Cardiac fibroblast (primary cell): ENCODE measurements at places on chromosomes 3 and 15.
A peak's percentile ranks its signal among the peaks of the same experiment; 100 is the strongest.

DNA sequence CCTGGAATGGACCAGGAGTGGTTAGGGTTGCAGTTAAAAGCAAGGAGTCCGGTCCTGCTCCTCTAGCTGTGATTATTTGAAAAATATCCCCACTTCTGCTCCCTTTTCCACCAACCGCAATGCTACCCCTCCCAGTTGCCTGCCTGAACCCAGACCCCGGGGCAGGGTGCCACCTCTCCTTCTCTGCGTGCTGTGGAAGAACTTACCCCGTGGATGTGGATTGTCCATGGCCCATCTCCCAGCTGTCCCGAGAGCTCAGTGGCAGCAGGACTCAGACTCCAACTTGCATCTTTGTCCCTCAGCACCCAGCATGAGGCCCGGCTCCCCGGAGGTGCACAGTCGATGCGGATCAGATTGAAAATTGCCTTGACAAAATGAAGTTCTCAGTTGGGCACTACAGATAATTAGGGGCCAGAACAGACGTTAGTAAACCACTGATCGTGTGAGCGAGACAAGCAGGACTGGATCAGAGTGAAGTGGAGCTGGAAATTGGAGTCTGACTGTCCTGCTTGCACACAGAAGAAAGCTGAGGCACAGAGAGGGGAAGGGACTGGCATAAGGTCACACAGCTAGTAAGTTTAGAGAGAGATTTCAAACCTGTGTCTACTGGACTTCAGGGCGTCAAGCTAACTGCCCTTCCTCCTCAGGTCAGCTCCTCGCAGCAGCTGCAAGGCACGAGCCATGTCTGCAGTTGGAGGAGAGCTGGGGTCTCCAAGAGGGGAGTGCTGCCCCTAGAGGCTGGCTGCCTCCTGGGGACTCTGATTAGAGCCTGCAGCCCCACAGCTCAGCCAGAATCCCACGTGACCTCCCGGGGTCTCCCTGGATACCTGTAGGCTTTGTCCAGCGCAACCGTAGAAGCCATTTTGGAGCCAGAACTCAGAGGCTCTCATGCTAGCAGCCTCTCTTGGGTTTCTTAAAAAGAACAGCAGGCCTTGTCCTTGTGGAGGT, 14.7 kb downstream of the SLC6A1 start:
- DNase-seq: no peak

DNA sequence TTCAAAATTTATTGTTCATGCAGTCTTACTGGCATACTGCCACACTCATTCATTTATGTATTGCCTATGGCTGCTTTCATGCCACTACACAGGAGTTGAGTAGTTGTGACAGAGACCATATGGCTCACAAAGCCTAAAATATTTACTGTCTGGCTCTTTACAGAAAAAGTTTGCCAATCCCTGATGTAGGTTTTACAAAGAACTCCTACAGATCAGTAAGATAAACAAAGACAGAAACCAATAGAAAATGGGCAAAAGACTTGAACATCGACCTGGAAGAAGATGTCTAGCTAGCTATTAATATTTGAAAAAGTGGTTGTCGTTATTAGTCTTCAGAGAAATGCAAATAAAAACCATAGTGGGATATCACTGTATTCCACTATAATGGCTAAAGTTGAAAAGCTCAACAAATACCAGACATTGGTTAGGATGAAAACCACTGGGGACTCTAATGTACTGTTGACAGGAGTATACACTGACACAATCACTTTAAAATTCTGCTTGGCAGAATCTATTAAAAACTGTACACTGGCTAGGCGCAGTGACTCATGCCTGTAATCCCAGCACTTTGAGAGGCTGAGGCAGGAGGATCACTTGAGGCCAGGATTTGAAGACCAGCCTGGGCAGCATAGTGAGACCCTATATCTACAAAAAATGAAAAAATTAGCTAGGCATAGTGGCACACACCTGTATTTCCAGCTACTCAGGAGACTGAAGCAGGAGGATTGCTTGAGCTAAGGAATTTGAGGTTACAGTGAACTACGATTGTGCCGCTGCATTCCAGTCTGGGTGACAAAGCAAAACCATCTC, 87.7 kb downstream of the NEO1 start:
- DNase-seq: peak; percentile 34

GRCh38 chr3:18649666-18650363, 224.7 kb upstream of the SATB1 start:
- DNase-seq: no peak

GRCh38 chr3:141083836-141084649, 32.9 kb downstream of the SPSB4 start:
- DNase-seq: no peak

DNA sequence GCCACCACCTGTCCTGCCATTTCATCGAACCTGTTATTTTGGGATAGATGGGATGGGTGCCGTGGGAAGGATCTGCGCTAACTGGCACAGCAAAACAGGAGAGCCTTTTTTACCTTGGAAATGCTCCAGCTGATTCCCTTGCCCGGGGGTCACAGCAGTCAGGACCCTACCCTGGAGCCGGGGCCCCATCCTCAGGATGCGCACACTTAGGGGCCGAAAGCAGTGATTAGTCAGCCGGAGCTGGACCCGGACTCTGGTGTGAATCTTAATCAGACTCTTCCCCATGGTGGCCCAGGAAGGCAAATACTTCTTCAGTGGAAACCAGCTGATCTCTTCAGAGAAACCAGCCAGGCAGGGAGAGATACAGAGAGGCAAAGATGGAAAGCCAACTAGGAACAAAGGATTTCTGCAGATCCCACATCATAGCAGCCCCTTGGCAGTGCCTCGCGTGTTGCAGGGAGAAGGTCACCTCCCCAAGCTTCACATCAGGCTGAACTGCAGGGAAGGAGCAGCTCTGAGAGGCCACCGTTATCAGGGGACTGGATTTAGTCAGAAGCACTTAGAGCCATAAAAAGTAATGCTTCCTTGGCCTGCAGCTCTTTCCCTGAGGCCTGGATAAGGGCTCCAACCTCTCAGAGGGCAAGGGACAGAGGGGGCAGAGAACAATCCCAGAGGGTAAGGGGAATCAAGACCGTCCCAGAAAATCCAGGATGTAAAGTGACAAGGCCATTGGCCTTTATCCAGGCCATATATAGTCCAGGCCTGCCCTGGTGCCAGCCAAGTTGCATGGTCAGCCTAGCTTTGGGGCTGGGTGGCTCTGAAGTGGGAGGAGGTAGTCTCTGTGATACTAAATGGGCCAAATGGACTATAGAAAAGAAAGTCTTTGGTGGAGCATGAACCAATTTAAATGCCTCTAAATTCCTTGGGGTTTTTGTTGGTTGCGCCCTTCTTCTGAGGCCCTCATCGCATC, 52.9 kb downstream of the WDR76 start:
- no peak for DNase-seq

DNA sequence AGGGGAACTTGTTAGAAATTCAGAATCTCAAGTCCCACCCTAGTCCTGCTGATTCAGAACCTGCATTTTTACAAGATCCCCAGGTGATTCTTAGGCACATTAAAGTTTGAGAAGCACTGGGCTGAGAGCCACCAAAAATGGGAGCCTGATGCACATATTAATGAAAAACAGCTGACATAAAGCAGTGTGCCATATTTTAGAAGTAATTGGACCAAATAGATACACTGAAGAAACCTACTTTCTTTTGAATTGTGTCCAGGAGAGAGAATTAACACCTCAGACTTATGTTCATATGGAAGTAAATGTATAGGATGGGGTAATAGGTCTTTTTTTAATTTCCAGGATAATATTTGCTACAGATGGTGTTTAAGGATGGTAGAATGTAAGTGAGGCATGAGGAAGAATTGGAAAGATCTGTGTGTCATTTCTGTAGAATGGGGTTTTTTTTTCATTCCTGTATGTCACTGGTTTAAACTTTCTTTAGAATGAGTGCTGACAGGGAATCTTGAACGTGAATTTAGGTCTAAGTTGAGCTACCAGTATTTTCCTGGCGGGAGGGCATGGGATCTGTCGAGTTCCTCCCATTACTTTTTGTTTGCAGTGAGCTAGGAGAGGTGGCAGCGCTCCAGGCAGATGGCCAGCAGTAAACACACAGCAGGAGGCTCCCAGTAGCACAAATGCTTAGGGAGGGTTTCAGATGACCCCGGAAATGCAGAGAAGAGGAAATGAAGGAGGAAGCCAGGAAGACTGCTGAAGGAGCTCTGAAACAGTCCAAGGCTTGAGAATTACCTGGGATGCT, 185.6 kb downstream of the PLCL2 start:
- DNase-seq: peak; percentile 27

GRCh38 chr3:122665226-122665786, 15.3 kb upstream of the PARP14 start:
- no peak for DNase-seq

- peak; percentile 34 for DNase-seq
These were observed 582 bp downstream of the CGNL1 start for GRCh38 chr15:57376696-57377477.

GRCh38 chr3:127097072-127097405, 95.9 kb upstream of the PRR23E start:
- DNase-seq: no peak

DNA sequence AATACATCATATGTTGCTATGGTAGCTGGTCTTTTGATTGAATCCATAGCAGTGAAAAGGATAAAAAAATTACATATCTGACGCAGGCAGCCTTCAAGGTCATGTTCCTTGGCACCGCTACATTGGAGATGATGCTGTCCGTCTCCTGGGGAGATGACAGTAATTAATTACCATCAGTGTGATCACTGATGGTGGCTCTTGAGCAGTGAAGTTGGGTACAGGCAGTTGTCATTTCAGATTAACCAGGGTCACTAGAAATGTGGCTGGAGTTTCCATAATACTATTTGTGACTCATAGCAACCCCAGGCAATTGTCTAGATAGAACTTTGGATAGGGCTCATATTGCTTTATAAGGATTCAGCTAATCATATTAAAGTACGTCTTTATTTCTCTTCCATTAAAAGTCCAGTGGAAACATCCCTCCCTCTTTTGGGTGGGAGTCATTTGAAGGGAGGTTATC, 136.3 kb downstream of the THSD4 start:
- peak; percentile 34 for DNase-seq

DNA sequence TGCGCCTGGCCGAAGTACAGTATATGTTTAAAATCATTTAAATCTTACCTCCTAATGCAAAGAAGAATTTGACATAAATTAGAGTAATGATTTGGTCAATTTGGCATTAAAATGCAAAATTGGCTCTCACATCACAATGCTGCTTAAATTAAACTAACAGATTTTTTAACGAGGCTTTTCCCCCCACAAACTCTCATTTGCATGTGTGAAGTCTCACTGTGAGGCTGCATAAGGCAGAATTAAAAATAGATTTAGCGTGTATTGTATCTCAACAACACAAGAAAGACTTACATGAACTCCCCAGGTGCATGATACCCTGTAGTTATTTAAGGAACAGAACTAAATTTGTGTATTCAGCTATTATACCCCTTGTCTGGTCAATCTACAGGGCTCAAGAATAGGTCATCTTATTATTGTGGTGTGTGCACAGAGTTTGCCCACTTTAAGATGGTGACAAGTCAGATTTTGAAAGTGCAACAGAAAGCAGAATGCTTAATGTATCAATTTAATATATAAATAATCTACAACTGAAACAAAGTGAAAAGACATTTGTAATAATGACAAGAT, 897.9 kb downstream of the EPHA3 start:
- no peak for DNase-seq
